Naive thymus-derived CD4-positive, alpha-beta T cell (primary cell): ENCODE measurements at places on chromosomes 7 and 10. TPM values are rescaled to one million over a fixed set of nuclear protein-coding genes. Genes with fewer than 3 reads are reported as not detected.

UNCX gene
- total RNA-seq = not detected in 2 replicates

CTAGE4 gene
- total RNA-seq = not detected

MTERF1 gene
- total RNA-seq = 28.9 TPM

WEE2 gene
- not detected for total RNA-seq

MYOF gene
- 1.2 TPM for total RNA-seq

GARIN1A gene
- 1.8 TPM for total RNA-seq
